Stimulated activated CD8-positive, alpha-beta memory T cell treated with anti-CD3 and anti-CD28 coated beads, Interleukin-15, amount 100 ng/mL, for 24 hours (primary cell): ENCODE measurements at places on chromosomes 7 and 10.

GRCh38 chr7:77537136-77537777 is at the start of gene PTPN12:
Gene PTPN12, plus strand, starts transcription at chr7:77537295. Its CDS starts 252 bp downstream, at chr7:77537547.
- peak; percentile 16 for DNase-seq

- DNase-seq, result no peak
Measured at GRCh38 chr10:79022565-79023230, 46.1 kb upstream of the ZMIZ1 start.

GRCh38 chr10:102113956-102114857 is 6.0 kb downstream of the LDB1 start:
- DNase-seq, result no peak

GRCh38 chr7:141027043-141027442 is 12.3 kb upstream of the MRPS33 start:
- DNase-seq, result no peak

GRCh38 chr7:86773309-86773708 is 129.6 kb downstream of the GRM3 start:
- DNase-seq, result no peak

DNA sequence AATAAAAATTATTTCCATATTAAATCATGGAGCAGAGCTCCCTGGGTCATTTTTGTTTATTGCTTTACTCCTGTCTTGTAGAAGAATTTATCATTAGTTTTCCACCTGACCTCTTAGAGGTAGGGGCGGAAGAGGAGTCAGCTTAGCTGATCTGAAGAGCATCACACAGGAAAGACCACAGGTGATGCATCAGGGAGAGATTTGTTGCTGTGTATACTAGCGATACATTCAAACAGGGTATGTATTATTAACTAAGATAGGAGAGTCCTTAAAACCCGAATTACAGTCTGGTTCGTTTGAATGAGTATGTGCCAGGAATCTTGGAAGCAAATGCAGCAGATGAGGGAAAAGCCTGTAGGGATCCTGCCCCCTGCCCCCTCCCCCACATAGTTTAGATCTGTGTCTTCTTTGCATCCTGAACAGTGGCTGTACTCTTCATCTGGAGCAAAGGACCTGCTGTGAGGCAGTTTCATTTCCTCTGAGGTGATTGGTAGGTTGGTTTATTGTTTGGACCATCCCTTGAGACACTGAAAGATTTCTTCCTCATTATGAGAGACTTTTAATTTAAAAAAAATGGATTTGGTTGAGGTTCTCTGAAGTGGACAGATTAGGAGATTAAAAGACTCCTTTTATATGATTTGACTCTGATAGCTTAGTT is 177.0 kb downstream of the SND1 start:
- DNase-seq, result no peak

DNA sequence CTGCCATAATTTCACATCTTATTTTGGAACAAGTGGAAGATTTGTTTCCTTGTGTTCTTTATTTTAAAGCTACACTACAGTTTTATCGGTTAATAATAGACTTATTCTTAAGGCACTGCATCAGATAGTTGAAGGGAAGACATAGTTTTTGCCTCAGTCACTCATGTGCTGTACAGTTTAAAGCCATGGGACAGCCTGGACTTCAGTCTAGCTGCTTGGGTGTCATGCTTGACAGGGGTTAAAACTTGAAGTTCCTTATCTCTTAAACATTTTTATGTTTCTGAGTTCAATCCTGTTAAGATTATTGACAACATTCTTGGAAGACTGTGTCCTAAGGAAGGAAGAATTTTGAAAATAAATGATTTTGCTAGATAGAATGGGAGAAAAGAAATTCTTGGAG is 49.7 kb downstream of the PPP1R9A start:
- DNase-seq, result no peak

DNA sequence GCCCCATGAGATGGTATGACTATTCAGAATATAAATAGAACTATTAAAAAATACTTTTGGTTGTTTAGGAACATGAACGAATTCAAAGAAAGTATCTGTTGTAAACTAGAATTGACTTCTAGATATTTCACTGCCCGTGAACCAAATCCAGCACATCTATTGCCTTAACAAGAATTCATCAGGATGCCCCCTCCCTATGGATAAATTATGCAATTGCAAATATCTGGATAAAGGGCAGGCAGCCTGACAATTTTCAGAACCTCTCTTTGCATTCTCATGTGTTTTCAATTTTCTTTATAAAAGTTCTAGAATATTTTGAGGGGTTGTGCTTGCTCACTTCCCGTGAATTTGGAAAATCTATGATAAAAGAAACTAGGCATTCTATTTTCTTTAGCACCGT is 822.1 kb upstream of the SORCS1 start:
- DNase-seq, result no peak
